Non-pigmented ciliary epithelial cell (primary cell): ENCODE measurements at places on chromosomes 7 and 10.

GRCh38 chr7:90774706-90775105, 178.6 kb downstream of the CDK14 start:
- DNase-seq = no peak

DNA sequence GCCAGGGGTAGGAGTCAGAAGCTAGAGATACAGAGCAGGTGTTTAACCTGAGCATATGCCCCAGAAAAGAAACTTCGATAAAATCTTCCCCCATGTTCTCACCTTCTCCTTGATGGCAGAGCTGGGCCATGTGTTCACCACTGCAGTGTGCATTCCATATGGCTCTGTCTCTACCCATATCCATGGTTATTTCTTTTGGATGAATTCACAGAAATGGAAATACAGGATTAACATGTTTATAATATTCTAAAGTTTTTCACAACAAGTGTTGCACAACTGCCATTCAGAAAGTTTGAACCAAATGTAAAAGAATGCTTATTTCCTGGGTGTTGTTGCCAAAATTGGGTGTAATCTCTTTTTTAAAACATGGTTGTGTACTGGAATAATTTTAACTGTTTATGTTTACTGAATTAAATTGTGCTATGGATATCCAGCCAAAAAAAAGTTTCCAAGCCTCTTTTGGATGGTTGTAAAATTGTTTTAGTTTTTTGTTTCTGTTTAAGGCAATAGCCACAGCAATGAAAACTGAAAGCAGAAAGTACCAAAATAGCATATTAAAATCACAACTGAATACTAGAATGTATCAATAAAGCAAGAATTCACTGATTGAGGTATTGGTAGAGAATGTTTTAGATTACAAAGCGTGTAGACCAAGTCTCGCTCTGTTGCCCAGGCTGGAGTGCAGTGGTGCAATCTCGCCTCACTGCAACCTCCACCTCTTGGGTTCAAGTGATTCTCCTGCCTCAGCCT, 19.9 kb upstream of the CCNY start:
- no peak for DNase-seq

GRCh38 chr7:99806839-99807478, 20.9 kb upstream of the CYP3A43 start:
- DNase-seq = no peak

DNA sequence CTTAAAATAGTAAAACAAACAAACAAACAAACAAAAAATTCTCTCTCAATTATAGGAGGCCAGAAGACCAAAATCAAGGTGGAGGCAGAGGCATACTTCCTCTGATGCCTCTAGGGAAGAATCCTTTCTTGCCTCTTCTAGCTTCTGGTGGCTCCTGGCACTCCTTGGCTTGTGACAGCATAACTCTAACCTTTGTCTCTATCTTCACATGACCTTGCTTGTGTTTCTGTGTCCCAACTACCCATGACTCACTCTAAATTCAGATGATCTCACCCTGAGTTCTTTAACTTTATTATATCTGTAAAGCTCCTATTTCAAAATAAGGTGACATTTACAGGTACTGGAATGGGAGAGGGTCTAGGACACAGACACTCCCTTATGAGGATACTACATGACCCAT, 88.3 kb upstream of the ANTXRL start:
- no peak for DNase-seq

DNA sequence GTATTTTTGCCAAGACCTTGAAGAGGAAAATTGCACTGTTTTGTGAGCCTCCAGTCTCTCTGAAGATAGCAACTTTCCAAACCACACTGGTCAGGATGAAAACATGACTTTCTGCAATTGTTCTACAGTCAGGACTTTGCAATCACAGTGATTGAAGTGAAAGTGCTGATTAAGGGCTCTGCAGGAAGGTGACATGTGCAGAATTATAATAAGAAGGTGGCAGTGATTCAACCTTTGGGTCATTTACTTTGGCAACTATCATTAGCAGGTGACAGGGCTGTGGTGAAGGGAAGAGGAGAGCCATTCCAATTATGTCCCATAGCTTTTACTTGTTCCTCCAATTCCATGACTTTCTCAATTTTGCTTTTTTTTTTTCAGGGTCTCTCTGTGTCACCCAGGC, 350.0 kb upstream of the FZD8 start:
- no peak for DNase-seq

DNA sequence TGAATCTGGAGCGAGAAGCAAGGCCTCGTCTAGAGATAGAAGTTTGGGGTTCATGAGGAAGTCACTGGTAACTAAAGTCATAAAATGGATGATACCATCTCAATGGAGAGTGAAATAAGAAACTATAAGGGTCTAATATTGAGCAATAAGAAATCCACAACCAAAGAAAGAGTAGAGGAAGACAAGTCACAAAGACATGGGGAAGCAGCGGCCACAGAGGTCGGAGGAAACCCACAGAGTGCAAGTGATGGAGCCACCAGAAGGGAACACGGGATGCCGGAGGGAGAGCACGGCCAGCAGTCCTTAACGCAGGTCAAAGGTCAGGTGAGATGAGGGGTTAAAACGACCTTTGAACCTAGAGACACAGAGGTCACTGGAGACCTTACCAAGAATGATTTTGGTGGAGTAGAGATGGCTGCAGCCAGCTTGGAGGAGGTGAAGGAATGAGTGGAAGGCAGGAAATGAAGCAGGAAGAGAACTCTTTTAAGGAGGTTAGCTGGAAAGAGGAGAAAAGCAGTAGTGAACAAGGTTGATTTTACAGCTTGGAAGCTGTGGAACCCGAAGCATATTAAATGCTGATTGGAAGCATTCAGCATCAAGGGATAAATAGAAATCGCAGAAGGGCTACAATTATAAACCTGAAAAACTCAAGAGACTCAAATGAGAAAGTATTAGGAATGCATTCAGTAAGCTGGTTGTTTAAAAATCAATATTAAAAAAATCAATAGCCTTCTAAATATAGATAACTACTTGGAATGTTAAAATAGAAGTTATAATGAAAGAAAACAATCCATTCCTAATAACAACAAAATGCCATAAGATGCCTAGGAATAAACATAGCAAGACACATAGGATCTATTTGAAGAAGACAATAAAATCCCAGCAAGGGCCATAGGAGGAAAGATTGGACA, 93.7 kb downstream of the SVOPL start:
- no peak for DNase-seq

- DNase-seq = no peak
Measured at GRCh38 chr7:23410446-23411183, 59.7 kb downstream of the IGF2BP3 start.

GRCh38 chr7:37674531-37674930, 9.0 kb upstream of the GPR141 start:
- no peak for DNase-seq

- no peak for DNase-seq
Measured at GRCh38 chr10:5816170-5816569, 2.9 kb upstream of the GDI2 start.

DNA sequence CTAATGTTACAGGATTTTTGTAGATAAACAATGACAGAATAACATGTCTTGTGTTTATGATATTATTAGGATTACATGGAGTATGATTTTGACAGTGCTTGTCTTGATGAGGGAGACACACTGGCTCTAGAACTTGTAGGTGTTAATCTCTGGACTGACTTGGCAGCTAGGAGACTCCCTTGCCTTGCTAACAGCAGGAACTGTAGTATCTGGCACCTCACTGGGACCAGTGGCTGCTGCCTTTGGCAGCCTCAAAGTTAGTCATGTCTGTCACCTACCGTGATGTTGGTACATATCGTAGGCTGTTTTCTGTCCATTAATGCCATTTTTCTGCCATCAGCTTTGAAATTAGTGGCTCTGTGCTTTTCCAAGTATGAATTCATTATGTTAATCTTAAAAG, 261.5 kb downstream of the CDK14 start:
- no peak for DNase-seq

- peak; percentile 87 for DNase-seq
Measured at GRCh38 chr7:23273141-23273599, 26.0 kb upstream of the MALSU1 start.

- no peak for DNase-seq
Measured at GRCh38 chr10:95480102-95480900, 80.9 kb downstream of the SORBS1 start.

DNA sequence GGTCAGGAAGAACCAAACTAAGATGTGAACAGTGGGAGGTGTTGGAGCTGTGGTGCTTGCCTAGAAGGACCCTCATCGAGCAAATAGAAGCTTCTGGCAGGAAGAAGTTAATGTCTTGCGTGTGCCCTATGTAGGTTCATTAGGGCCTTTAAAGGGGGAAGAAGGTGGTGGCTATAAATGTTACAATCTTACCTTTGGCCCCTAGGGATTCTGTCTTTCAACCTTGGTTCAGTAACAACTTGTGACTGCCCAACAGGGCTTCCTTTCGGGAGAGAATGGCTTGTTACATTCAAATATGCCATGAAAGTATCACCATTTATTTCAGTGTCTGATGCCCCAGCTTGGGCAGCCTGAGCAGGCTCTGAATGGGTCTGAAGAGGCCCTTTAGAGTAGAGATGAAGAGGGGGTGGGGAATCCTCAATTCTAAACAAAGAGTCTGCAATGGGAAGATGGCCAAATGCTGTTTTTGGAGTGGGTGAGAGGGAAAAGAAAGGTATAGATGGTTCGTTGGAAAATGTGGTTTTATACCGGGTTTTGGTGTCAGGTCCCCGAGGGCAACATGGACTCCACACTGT, 108.0 kb downstream of the TCF7L2 start:
- no peak for DNase-seq

DNA sequence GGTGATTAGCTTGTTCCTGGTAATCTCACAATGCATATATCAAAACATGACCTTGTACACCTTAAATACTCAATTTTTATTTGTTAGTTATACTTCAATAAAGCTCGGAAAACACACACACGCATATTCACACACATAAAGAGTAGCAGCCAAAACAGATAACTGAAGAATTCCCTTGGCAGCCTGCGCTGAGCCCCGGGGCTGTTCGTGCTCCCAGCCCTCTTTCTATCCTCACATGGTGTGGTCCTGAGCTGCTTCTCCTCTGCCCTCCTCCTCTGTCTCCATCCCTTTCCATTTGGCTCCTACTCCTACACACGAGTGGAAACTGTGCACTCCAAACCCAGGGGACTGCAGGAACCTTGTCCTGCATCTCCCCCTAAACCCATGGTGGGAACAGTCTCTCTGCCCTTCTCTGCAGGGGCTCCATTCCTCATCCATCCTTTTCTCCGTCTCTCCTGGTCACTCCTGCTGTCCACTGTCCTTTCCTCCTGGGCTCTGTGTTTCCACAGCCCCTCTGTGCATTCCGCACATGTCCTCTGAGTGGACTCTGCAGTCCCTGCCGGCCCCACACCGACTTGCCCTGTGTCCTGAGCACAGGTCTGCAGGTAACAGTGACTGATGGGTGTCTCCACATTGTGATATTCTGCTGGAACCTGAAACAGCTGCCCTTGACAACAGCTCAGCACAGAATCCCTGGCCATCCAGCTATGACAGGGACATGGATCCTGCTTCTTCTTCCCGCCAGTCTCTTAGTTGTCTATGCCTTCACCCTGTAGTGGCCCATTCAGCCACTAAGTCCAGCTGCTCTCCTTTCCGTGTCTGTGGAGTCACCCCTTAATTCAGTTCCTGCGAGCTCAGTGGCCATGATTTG, 216.8 kb upstream of the ZNF32 start:
- no peak for DNase-seq

DNA sequence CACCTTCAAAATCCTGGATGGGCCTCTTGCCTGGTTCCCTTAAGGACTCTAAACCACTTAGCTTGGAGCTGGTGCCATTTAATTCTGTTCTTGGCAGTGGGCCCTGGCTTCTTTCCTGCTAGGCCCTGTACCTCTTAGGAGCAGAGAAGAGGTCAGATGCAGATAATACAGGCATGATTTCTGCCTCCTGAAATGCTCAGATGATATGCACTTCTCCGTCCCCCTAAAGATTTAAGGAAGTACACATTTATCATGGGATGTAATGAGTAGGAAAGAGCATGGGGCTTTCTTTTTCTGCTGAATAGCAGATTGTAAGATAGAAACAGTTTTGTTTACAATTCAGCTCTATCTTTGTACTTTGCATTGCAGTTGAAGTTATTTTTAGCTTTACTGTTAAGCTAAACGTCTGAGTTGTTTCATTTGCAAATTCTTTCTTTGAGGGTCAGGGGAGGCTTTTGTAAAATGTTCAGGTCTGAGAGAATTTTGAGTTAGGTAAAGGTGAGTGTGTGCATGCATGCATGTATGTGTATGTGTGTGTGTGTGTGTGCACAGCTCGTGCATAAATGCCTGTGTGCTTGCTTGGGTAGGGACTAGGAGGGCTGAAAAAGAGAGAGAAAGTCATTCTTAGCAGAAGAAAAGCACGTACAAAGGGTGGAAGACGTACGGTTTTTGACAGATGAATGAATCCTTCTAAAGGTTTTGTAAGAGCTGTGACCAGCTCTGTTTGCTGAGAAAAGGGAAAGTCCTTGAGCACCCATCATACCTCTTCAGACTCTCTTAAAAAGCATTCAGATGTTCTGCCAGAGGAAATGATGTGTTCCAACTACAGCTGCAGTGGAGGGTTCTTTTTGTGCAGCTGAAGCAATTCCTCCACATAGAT, 364.2 kb downstream of the AUTS2 start:
- no peak for DNase-seq

GRCh38 chr10:123017421-123018165, 8.8 kb downstream of the ACADSB start:
- no peak for DNase-seq

DNA sequence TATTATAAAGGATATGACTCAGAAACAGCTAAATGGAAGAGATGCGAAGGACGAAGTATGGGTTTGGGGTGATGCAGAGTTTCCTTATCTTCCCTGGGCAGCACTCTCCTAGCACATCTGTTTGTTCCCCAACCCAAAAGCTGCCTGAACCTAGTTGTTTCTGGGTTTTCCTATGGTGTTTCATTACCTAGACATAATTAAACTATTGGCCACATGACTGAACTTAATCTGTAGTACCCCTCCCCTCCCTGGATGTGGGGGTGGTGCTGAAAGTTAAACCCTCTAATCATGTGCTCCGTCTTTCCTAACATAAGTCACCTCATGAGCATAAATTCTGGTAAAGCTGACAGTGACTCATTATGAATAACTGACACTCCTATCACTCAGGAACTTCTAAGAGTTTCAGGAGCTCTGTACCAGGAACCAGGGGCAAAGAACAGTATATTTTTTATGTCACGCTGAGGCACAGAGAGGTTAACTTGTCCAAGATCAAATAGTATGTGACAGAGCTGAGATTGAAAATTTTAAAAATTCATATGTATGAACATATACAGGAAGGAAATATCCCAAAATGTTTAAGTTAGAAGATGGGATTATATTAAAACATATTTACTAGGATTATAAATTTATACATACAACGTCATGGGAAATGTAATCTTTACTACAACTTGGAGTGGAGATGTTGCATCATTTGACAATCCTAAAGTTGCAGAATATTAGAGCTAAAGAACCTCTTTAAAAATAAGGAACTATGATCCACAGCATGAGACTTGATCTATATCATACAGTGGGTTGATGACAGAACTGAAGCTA, 4.8 kb downstream of the STRIP2 start:
- DNase-seq = peak; percentile 38

- no peak for DNase-seq
Measured at GRCh38 chr7:44776211-44776610, 20.3 kb upstream of the PPIA start.

GRCh38 chr10:71234004-71234894, 21.9 kb downstream of the UNC5B start:
- no peak for DNase-seq
